Esophagus muscularis mucosa (tissue), 4 donors: ENCODE measurements at places on chromosomes 16 and 17. TPM values are rescaled to one million over a fixed set of nuclear protein-coding genes. Genes with fewer than 3 reads are reported as not detected.

- no peak for DNase-seq
These were observed 269.1 kb downstream of the FTO start for GRCh38 chr16:53973021-53973420.

GRCh38 chr17:74426551-74427047 is 5.3 kb upstream of the GPRC5C start:
- no peak for DNase-seq

GRCh38 chr16:66473654-66474519 is 46.8 kb downstream of the BEAN1 start:
- DNase-seq: no peak

- no peak for DNase-seq
These were observed 6.9 kb downstream of the MYO19 start for GRCh38 chr17:36527621-36528250.

GRCh38 chr17:75843577-75844529 is at the start of gene UNC13D:
Gene UNC13D, minus strand, starts transcription at chr17:75844404. Its CDS starts 67 bp downstream, at chr17:75844337.
- DNase-seq: no peak

KRT25 gene
- total RNA-seq: not detected

CD79B gene
- total RNA-seq: 5.7 TPM

DNA sequence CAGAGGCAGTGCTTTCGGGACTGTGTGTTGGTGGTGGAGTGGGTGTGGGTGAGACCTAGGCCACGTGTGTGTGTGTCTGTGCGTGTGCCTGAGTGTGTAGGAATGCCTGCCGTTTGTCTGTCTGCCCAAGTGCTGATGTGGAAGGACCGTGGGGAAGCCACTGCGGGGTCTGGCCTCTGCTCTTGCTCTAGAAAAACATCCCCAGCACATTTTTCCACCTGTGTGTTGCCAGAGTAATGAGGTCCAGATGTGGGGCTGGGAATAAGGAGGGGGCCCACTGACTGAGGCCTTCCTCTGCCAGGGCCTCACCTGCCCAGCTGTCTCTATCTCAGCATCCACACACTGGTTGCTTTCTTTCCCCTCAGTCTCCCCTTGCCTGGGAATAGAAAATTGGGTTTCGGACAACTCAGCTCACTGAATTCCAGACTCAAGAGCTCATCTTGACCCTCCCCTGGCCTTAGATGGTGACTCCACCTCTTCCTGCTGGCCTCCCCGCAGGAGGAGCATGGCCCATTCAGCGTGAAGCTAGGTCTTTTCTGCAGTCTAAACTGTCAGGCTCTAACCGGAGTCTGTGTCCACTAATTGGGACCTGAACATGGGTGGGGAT is 7.6 kb downstream of the SGCA start:
- DNase-seq: no peak

- peak; percentile 94 for DNase-seq
These were observed 9.0 kb upstream of the G6PC1 start for GRCh38 chr17:42891539-42892152.

- DNase-seq: no peak
These were observed 70.5 kb downstream of the RBBP6 start for GRCh38 chr16:24609740-24610415.

OTOP2 gene
- total RNA-seq: not detected

GRCh38 chr17:48745381-48746275 is 17.1 kb upstream of the HOXB13 start:
- no peak for DNase-seq

DNA sequence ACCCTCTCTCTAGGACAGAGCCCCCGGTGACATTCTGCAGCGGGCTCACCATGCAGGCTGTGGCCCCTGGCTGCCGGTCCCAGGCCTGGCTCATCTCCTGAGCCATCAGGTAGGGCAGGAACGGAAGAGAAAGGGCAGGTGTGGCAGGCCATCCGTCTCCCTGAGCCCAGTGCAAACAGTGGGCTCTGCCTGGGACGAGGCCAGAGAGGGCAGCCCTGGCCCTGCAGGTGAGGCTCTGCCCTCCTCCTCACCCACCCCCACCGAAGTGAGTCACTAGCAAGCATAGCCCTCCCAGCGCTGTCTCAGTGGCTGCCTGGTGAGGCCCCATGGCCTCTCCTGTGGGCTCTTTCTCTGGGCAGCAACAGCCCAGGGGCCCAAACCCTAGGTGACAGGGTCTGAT is 14.5 kb downstream of the OTOP3 start:
- DNase-seq: no peak

- DNase-seq: no peak
These were observed 218.2 kb downstream of the TMEM114 start for GRCh38 chr16:8372141-8372540.

DNA sequence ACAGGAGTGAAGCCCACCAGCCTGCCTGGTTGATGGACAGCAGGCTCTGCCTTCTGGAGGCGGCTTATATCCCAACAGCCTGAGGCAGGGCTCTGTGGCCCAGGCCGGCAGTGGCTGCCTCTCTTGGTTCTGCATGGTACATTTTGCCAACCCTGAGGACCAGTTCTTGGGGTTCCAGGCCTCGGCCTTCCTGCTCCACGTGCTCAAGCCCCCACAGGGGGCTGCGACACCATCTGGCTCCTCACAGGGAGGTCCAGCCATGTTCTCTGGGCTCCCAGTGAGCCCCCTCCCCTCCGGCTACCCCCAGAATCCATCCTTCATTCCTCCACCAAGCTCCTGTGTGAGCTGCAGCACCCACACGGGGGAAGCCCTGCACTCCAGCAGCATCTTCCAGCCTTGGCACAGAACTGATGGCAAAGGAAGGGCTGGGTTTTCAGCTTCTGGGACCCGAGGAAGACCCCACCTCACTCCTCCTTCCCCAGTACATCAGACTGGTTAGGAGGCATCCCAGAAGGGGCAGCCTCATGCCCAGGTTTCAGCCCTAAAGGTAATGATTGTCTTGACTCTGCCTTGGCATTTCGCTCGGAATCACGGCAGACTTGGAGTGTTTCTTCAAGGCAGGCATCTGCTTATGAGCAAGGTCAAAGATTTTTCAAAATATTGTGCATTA is 231.2 kb downstream of the CPPED1 start:
- no peak for DNase-seq
